ENCODE measurements at places on chromosomes 5 and 9.

DNA sequence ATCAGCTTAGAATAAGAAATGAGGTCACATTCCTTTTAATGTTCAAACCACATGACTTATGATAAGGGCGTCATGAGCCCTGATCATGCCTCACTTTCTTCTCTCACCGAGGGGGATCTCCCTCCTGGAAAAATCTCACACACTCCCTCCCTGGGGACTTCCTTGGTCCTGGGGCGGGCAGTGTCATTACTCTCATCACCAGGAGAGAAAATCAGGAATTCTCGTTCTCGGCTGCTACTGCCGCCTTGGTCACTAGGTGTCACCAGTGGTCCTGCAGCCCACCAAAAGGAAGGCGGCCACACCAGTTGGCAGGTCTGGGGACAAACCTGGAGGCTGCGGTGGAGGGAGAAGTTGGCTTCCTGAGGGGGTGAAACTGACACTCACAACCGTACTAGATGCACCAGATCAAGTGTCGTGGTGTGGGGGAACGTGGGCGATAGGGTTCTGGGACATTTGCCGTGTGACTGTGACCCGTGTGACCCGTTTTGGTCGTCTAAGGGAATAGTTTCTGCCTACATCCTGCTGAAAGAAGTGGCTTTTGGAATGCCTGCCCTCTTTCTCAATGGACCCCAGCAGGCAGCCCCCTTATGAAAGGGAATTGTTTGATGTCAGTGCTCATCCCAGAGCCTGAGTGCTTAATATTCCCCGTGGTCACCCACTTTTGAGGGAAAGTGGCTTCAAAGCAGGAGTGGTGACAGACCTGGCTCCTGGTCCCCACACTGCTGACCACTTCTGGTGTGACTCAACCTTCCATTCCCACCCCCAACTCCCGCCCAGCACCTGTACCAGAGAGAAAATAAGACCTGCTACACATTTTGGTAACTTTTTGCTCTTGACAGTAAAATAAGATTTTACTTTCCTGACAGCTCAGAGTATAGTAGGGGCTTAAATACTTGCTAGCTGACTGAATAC, 63.2 kb downstream of the ACER2 start:
- DNase-seq, result peak; percentile 22

- DNase-seq, result peak; percentile 81
Measured at GRCh38 chr5:167071981-167072610, 1219.3 kb upstream of the WWC1 start.

DNA sequence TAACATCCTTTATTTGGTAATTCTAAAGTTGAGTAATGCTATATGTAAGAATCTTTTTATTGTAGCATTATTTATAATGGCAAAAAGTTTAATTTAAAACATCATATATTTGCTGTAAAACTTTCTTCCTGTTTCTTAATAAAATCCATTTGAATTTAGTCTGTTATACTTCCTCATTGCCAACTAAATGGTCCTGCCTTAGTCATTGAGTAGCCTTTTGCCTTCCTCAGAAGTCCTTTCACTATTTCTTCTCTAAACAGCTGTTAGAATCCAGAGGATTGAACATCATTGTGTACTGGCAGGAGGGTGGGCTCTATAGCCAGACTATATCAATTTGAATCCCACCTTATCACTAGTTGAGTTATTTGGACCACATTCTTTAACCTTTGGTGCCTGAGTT, 11.0 kb downstream of the SLC44A1 start:
- no peak for DNase-seq

DNA sequence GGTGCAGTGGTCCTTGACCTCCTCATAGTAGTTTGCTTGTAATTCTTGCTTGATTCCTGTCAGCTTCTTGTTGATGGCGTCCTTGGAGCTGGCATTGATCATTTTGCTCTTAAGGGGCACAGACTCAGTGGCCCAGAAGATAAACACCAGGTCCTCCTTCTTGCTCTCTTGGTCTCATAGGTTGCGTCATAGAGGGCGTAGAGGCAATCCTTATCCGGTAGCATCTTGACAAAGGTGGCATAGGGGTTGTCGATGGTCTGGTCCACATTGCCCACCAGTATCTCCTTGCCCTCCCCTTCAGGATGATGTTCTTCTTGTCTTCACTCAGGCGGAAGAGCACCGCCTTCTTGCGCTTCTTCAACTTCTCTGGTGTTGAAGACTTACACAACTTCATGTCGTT, 19.2 kb downstream of the CCDC125 start:
- DNase-seq, result no peak

- peak; percentile 66 for DNase-seq
Measured at GRCh38 chr9:76353280-76353679, 40.9 kb downstream of the RFK start.

- no peak for DNase-seq
Measured at GRCh38 chr5:6936031-6936430, 222.8 kb downstream of the TENT4A start.

DNA sequence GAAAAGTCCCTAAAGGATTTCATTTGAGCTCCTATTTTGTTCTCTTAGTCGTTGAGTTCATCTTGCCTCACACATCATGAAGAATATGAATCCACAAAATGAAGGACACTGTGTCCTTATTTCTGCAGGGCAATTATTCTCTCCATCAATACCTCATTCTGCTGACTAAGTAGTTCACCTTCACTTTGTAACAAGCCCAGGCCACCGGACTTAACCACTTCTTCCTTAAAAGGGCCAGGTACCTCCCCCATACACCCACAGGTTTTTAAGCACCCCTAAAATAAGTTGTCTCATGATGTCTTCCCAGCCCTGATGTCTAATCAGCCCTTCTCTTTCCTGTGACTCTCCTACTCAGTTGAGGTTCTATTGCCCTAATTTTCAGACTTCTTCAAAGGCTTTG, 67.1 kb upstream of the PLPP6 start:
- DNase-seq, result no peak

GRCh38 chr5:74200560-74200959, 440.0 kb downstream of the ENC1 start:
- no peak for DNase-seq

- no peak for DNase-seq
Measured at GRCh38 chr5:180291234-180291940, 496 bp downstream of the MAPK9 start.

GRCh38 chr5:92594031-92594430, 987.0 kb downstream of the NR2F1-AS1 start:
- no peak for DNase-seq

DNA sequence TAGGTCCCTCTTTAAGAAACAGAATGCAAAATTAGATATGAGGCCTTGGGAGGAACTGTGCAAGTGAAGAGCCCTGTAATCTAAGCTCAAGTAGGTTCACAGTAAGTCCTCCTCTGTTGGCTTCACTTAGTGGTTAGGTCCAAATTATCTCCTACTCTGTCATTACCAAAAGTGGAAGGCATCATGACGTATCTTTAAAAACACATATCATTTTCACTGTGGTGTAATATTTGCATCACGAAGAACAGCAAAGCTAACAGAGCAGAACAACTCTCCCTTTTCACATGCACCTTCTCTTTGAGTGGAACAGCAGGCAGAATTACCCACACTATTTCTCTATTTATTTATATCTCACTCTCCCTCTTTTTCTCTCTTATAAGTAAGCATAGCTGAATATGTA, 240.5 kb upstream of the CCNH start:
- no peak for DNase-seq

DNA sequence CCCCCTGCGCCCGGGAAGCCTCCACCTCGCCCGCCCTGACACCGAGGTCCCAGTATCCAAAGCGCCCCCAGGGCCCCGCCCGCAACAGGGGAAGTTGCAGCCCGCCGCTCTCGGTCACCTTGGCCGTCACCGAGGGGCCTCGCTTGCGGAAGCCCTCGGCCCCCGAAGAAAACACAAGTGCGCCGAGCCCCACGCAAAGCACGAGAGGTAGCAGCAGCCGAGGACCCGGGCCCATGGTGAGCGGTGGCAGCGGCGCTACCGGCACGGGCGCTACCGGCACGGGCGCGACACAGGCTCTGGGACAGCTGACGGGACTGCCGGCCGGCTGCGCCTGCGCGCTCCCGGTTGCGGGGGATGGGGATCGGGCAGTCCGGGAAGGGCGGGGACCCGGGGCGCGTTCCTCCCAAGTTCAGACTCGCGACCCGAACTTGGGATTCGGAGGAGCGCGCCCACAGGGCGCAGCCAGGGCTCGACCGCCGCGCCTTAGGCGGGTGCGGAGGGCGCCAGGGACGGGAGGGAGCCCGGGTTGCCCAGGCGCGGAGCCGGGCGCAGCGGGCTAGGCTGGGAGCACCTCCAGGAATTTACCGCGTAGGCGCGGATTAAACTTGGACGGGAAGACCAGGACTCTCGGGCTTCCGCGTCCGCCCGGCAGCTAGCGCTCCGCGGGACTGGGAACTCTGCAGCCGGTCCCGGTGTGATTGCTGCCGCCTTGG, at the start of gene PPIC:
TSS of gene PPIC (minus strand) at position 335 of the 713 bp plus-strand sequence. CDS start at position 235, 100 bp downstream.
- DNase-seq, result peak; percentile 68
